ENCODE measurements at places on chromosomes 7 and 10.

- DNase-seq: no peak
Measured at GRCh38 chr7:87287738-87288341, 57.6 kb upstream of the CROT start.

GRCh38 chr10:8054244-8054493, 319 bp upstream of the GATA3 start:
- DNase-seq: no peak

- no peak for DNase-seq
Measured at GRCh38 chr7:137696988-137697387, 149.8 kb downstream of the DGKI start.

- no peak for DNase-seq
Measured at GRCh38 chr10:72338180-72338579, 16.5 kb downstream of the DNAJB12 start.

DNA sequence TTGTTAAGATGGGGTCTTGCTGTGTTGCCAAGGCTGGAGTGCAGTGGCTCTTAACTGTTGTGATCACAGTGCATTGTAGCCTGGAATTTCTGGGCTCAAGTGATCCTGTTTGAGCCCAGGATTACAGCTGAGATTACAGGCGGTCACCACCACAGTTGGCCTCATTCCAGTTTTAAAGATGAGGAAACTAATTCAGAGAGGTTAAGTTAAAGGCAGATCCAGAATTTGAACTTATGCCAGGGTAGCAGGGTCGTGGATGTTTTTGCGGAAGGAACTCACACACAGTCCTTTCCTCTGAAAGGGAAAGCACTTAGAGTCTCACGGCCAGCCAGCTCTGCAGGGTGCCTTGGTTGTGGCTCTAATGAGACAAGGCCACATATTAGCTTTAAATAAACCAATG, 84.7 kb downstream of the MMRN2 start:
- no peak for DNase-seq

DNA sequence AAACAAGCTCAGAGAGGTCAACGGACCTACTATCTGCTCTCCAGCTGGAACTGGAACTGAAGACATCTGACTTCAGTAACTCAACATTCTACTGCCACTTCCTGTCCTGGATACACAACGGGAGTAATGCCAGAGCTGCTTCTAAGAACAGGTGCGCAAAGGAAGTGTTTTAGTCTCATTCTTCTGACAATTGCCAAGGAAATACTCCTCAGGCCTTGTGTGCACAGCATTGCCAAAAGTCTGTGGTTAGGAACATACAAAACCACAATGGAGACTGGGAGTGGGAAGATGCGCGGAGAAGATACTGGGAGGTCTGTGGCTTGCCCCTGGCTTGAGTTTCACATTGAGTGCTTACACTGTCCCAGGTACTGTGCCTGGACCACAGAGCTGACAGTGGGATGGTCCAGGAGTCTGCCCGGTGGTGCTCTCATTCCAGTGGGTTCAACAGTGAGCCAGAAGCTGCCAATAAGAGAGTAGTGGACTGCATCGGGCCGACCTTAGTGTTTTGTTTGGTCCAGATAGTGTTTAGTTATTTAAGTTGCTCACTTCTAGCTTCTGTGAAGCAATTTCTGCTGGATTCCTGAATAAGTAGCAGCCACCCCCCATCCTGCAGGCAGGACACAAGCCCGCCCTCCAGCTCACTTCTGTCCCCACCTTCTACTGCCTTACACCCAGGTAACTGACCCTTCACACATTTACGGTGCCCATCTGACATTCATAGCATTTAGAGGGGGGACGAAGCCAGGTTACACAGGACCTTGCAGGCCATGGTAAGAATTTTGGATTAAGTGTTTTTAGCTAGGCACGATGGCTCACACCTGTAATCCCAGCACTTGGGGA, 10.3 kb downstream of the TBL2 start:
- no peak for DNase-seq

GRCh38 chr10:44977287-44978212, 1.1 kb downstream of the DEPP1 start:
- DNase-seq: no peak

- DNase-seq: no peak
Measured at GRCh38 chr10:117170244-117170643, 27.0 kb upstream of the KCNK18 start.

- no peak for DNase-seq
Measured at GRCh38 chr10:119191881-119192280, 13.3 kb upstream of the PRDX3 start.

DNA sequence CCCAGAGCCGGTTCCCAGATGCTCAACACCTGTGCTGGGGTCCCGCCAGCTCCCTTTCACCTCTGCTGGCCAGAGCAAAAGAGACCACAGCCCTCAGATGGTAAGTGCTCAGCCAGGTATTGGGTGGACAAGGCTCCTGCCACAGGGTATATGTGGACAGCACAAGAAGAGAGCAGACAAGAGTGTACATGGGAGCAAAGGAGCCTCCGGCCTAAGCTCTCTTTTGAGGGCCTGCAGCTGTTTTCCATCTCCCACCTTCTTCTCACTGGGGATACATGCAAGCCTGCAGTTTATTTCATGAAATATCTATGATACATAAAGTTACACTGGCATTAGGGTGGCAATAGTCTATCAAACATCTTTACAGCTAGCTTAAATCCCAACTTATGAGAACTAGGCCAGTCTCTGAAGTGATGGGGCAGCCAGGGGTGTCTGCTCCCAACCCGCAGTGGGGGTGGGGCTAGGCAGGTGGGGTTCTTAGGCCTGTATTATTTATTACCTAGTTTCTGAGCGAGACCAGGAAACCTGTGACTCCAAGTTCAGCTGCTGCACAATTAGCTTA, 50.4 kb upstream of the DDC start:
- no peak for DNase-seq

GRCh38 chr7:43112941-43113621, 634 bp downstream of the HECW1 start:
- DNase-seq: no peak

- DNase-seq: peak; percentile 80
Measured at GRCh38 chr10:13707156-13707881, 120.6 kb downstream of the PRPF18 start.
